IMR-90 (cell line): ENCODE measurements at places on chromosomes 6 and 20. TPM values are rescaled to one million over a fixed set of nuclear protein-coding genes. Genes with fewer than 3 reads are reported as not detected.

DNA sequence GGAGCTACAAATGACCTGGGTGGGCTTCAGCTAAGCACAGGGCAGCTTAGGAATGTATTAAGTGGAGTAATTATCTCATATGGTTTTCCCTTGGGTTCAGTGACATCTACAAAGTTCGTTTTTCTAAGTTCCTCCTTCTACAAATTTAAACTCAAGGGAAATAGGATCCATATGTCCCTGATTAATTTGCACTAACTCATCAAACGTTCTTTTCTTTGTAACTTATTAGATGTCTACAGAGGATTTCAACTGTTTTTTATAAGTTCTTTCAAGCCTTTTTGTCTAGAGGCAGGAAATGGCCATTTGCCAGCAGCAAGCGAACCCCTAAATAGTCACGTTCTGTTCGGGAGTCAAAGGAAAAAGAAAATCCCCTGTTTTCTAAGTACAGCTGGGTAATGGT is 1060.3 kb downstream of the KIF16B start:
- DNase-seq = no peak

GRCh38 chr20:53157443-53158408 is 185.6 kb downstream of the TSHZ2 start:
- peak; percentile 53 for DNase-seq

DNA sequence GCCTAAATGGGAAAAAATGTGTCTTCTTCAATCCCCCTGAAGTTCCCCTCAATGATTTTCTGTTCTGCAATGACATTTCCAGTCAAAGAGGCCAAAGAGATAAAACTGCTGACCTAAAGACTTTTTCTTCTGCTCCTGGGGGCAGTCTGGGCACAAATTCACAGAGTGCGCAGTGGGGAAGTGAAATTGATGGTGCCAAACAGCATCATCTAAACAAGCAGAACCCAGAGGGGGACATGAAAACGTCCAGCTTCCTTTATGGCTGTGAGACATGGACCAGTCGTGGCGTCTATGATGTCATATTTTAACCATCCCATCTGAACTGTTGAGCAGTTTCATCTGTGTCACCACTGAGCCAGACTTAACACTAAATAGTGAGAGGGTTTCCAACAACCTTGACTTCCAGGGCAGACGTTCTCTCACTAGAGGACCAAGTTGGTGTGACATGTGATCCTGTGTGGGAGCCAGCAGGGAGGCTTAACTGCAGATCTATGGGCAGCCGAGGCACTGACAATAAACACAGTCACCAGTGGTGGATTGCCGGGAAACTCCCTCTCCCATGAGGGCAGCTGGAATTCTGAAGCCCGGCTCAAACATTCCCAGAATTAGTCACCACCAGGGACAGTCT is 12.4 kb downstream of the SCML4 start:
- peak; percentile 21 for DNase-seq

DNA sequence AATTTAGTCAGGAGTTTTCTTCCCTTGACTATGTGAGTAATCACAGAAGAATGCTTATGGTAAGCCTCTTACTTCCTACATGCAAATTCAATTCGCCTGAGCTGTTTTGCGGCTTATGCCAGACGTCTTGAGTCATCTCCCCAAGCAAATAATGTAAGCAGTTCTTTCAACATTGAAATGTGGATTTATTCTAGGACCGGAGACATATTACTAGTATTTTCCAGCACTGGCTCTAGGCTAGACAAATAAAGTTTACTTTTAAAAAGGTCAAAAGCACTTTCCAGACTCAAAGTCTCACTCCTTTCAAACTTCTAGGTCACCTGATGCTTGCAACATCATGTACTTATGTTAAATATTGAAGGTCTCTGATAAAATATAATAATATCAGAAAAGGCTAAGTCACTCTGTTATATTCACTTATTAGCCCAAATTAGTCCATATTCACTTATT is 38.1 kb upstream of the NOX3 start:
- DNase-seq = peak; percentile 100

DNA sequence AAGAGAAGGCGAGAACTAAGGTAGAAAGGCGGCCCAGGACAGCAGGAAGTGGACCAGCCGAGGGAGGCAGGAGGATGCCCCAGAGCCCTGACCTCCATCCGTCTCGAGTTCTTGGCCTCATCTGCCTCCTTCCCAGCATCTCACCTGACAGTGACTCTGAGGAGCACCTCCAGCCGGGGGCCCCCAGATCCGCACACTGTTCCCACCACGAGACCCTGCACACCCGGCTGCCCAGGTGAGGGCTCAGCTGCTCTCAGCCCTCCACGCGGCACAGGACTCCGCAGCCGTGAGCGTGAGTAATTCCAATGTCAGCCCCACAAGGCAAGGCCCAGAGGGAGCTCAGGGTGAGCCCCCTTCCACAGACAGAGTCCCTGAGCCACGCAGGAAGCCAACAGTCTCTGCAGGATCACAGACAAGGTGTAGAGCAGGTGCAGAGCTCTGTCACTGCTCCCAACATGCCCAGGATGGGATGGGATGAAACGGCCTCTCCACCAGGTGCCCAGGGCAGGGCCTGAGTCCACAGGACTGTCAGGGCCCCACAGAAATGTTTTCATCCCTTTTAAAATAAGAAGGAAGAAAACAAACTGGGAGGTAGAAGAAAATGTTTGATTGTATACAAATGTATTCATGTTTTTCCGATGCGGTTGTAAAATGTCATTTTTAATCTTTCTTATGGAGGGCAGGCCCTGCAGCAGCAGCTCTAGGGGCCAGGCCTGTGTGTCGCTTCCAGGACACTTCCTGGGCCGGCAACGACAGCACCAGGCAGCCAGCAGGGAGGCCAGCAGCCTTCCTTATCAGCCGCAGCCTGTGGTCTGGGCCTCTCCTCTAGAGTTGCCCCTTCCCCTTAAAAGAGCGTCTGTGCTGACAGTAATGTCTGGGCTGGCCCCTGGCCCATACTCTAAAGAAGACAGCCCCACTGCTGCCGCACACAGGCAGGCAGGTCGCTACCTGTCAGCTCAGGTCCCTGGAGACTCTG is 66.9 kb downstream of the DLL1 start:
- DNase-seq = no peak

DNA sequence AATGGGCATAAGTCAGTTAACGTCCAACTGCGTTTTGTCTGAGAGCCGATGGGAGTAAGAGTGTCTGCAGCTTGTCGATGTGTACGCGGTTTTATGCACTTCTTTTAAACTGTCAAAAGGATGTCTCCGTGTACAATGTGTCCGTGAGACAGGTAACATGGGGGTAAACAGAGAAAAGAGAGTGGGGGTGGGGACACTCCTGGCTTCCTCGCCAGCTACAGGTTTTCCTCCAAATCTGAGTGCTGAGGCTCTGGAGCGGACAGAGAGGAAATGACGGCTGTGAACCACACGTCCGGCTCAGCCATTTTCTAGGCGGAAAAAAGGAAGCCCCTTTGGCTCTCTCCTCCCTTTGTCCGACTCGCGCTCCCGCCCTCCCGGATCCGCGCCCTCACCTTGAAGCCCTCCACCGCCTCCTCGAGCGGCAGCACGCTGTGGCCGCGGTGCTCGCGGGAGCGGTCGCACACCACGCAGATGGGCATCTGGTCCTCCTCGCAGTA is 916 bp downstream of the TRIM27 start:
- DNase-seq = peak; percentile 31

DNA sequence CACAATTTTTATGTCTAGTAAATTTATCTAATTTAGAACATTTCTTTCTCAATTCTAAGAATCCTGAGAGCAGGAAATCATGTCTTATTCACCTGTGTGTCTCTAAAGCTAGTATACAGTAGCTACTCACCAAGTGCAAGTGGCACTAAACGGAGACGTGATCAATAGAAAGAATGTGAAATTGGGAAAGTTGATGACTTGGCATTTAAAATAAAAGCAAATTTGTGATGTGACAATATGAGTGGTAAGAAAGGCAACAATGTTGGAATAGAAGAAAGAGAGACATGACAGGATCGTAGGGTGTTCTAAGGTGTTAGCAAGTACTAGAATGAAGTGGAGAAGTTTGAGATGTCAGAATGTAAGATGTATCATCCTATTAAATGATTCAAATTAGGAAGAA is 725.9 kb downstream of the BCKDHB start:
- DNase-seq = no peak

DNA sequence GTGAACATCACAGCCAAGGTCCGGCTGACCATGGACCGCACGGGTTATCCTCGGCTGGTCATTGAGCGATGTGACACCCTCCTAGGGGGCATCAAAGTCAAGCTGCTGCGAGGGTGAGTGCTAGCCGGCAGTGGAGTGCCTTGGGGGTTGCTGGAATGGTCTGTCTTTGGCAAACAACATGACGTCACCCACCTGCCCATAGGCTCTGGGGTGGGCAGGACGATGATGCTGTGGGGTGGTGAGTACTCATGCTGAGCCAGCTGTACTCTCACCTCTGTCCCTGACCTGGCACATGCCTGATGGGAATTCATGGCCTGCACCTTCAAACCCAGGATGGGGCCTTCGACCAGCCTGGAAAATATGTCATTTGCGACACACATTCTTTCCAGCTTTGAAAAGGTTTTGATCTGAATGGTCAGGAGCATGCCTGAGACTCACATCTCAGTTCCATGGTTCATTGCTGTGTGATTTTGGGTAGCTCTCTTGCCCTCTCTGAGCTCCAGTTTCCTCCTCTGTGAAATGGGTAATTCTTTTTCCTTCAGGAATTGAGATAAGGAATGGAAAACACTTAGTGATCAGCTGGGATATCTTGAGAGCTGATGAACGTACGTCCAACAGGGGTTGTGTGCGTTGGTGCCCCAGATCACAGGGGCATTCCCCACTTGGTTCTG is 6.7 kb downstream of the BPIFB4 start:
- no peak for DNase-seq

DNA sequence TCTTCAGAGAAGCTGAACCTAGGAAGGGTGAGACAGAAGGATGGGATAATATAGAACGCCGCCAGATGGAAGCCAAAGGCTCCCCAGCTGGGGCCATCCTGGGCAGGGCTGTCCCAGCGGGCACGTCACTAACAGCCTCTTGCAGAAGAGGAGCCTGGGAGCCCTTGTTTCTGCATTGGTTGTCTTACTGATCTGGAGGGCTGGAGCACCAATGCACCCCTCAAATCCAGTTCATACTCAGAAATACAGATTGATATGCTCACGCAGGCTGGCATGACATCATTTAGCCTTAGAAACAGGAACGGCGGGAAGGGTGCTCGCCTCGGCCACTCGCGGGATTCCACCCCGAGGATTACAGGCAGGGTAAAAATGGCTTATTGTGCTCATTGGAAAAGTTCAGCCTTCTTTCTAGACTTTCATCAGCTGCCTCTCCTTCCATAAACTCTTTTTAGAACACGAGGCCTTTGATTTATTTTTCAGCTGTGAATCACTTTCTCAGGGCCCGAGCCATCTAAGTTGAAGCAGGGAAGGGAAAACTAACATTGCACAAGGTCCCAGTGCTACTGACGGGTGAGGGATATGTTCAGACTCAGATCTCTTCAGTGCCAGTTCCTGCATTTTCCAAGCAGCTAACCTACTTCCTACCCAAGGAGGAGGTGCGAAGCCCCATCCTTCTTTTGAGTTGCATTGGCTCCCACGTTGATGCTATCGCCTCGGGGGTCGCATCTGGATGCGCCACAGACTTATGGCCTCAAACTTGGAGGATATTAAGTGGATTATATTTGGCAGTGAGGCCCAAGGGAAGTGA is 82.3 kb downstream of the GMPR start:
- DNase-seq = peak; percentile 91

DNA sequence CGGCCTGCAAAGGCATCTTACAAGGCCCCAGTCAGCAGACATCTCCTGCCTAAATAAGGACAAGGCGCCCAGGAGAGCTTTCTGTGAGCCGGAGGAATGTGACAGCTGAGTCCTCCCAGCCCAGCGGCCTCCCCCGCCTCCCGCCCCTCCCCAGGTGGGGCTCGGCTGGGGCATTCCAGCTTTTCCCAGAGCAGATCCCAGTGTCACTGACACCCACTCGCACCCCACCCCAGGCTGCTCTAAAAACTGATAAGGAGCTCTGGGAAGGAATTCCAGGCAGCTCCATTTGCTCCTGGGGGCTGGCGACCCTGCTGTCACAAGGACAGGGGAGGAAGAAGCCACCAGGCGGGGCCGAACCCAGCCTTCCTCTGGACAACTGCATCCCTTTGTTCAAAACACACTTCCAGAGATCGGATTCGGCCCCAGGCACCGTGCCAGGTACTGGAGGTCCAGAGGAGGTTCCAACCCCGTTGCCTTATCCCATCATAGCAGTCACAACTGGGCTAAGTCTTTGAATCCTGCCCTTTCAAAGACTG is 49.7 kb downstream of the JPH2 start:
- peak; percentile 38 for DNase-seq

GRCh38 chr6:144127097-144127496 is 23.2 kb upstream of the STX11 start:
- no peak for DNase-seq

- peak; percentile 26 for DNase-seq
Measured at GRCh38 chr6:16836144-16836981, 75.1 kb upstream of the ATXN1 start.

DNA sequence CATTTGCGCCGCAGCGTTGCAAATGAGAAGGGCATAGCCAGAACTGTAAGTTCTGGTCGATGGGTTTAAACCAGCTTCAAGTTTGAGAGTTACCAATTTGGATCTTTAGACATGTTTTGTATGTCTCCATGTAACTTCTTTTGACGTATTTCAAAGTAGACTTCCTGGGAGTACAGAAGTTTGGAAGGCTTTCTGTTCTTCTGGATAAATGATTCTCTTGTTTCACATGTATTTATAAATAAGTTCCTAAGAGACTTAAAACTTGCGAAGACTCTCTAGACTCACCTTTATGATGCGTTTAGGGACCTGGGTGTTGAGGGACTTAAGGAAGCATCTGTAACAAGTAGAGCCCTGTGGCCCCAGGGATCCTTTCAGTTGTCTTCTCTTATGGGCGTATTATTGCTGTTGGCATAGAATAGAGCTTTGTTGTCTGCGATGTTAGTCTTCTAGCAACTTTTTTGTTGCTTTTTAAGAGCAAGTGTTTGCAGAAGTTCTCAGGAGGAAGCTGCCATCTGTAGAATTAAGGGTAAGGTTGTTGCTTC is 1.3 kb downstream of the CDYL start:
- DNase-seq = peak; percentile 39

- DNase-seq = peak; percentile 70
Measured at GRCh38 chr6:90764001-90764400, 177.1 kb upstream of the MAP3K7 start.

DNA sequence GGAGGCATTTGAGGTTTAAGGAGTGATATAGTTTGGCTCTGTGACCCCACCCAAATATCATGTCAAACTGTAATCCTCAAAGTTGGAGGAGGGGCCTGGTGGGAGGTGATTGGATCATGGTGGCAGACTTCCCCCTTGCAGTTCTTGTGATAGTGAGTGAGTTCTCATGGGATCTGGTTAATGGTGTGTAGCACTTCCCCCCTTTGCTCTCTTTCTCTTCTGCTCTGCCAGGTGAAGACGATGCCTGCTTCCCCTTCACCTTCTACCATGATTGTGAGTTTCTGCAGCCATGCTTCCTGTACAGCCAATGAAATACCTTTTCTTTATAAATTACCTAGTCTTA is 1.7 kb upstream of the HDDC2 start:
- no peak for DNase-seq

- DNase-seq = no peak
Measured at GRCh38 chr20:54681869-54682268, 206.5 kb downstream of the DOK5 start.

GRCh38 chr6:7425808-7426190 is 36.2 kb downstream of the RIOK1 start:
- DNase-seq = no peak

- no peak for DNase-seq
Measured at GRCh38 chr6:112591329-112591728, 244.2 kb downstream of the RFPL4B start.

GRCh38 chr6:128311944-128312570 is 208.3 kb downstream of the PTPRK start:
- no peak for DNase-seq

GABRR1 gene
- total RNA-seq = not detected in 2 replicates

LIN28B gene
- not detected in 2 replicates for total RNA-seq

SLC17A3 gene
- not detected in 2 replicates for total RNA-seq

HLA-DMB gene
- total RNA-seq = 0.18 and 0.28 TPM in 2 replicates

C20orf96 gene
- 1.1 and 2.0 TPM in 2 replicates for total RNA-seq

HTR1E gene
- total RNA-seq = not detected in 2 replicates
